CD4-positive, alpha-beta T cell treated with Interleukin-17A for 1 hour (primary cell): ENCODE measurements at places on chromosomes 5 and 9.

GRCh38 chr9:136965771-136966484 is 11.4 kb upstream of the PTGDS start:
- peak; percentile 78 for DNase-seq

DNA sequence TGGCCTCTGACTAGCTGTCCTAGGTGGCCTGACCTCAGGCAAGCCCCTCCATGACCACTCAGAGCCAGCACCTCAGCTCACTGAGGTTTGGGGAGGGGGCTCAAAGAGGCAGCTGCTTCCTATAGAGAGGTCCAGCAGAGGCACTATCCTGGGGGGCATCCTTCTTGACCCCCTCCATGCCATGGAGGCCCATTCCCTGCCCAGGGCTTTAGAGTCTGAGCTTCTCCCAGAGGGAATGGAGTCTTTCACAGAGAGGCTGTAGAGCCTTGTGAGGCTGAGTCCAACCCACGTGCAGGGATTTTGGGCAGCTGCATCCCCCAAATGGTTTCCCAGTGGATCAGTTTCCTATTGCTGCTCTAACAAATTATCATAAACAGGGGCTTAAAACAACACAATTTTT is 16.9 kb downstream of the IRF1 start:
- DNase-seq, result peak; percentile 22

DNA sequence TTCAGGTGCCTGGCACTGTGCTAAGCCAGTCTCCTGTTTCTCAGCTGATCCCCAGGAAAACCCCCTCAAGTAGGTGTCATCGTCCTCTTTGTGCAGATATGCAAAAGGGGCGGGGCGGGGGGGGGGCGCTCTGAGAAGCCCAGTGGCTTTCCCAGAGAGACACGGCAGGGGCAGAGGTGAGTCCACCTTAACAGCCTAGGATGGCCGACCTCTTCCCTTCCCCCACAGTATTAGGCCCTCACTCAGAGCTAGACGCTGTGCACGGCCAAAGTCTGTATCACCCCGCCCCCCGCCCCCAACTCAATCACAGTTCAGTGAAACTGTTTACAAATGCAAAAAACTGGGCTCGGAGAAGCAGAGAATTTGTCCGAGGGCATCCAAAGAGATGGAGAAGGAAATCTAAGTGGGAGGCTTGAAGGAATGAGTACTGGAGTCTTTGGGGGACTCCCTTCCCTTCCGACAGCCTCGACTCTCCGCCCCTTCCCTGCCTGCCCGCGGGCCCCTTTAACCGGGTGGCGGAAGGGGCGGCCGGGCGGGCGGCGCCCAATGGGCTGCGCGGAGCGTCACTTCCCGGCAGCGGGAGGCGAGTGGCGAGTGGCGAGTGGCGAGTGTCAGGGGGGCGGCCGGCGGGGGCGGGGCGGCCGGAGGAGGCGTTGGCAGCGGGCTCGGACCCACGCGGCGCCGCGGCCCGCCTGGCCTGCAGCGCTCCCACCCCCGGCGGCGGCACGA is at the start of gene ERGIC1:
Gene ERGIC1 (plus strand): TSS at position 566 of the 729 bp plus-strand sequence. CDS start 163 bp downstream, at position 729.
- DNase-seq, result peak; percentile 82

DNA sequence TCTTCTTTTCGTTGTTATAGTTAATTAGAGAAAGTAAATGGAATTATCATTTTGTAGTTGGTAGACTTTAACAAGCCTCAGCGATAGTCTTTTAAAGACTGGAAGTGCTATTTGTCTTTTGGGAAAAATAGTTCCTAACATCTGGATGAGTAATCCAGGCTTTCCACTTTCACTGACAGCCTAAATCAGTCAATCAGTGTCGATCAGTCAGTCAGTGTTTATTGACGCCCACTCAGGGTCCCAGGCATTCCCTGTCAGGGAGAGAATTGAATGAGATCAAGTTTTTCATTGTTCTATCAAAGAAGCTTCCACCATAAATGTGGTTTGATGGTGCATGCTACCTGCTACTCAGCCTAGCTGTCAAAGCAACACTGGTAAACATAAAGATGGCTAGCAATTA is 2.6 kb downstream of the ABL1 start:
- no peak for DNase-seq

GRCh38 chr5:92548346-92548745 is 1032.7 kb downstream of the NR2F1-AS1 start:
- DNase-seq, result no peak

- DNase-seq, result no peak
Measured at GRCh38 chr5:6117212-6117611, 261.1 kb downstream of the MED10 start.

DNA sequence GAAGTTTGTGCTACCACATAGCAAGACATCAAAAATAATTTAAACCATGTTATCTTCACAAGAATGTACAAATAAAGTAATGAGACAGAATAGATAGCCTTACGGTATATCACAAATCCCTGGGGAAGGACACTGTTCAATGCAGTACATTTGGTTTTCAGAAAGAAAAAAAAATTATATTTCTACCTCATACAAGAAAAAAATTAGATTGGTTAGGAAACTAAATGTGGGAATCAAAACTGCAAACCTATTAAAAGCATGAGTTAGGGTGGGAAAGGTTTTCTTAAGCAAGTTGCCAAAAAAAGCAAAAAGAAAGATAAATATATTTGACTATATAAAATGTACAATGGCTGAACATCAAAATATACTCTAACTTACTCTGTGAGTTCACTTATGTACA is 201.9 kb upstream of the NREP start:
- DNase-seq, result no peak

DNA sequence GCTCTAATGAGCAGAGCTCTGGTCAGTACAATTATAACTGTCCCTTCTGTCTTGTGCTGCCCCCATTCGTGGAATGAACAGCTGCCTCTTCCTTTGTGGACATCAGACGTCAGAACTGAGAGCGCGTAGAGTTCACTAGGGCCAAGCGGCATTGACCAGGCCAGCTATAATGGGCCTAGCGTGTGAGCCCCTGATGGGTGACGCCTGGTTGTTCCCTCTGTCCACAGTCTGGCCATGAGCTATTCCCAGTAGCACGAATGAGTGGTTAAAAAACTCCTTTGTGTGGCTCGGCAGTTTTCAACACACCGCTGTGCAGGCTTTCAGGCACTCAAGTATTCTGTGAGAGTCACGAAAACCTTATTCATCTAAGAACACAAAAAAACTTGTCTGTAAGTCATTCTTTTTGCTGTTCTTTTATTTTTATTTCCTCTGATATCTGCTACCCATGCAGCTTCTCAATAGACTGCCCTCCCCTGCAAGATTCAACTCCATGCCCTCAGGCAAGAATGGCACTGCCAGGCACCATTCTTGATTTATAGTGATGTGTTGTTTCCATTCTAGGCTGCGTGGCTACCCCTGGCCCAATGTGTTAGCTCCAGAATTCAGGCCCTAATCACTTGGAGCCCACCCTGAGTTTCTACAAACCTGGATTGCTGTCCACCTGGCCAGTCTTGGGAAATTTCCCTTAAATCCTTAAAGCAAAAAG is 52.5 kb downstream of the ANKDD1B start:
- no peak for DNase-seq

GRCh38 chr9:116939161-116939560 is 252.1 kb downstream of the TRIM32 start:
- DNase-seq, result no peak

GRCh38 chr5:123535648-123536047 is 23.7 kb downstream of the CSNK1G3 start:
- no peak for DNase-seq

- DNase-seq, result no peak
Measured at GRCh38 chr9:27227192-27227591, 69.8 kb downstream of the EQTN start.

DNA sequence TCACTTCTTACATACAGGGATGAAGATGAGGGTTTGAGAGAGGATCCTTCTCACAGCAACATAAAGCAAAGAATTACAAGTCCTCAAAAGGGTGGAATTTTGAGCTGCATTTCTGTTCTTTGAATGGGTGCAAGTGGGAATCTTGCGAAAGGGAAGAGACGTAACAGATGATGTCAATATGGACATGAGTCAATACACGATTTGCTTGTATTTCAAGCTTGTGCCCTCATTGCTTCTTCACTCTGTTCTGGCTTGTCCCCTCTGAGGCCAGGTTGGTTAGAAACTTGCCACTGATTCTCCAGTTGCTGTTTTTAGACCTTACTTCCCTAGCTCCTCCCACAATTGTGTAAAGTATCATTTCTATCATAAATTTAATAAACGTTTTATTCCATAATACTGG is 104.8 kb upstream of the CLINT1 start:
- DNase-seq, result no peak

- no peak for DNase-seq
Measured at GRCh38 chr5:30749971-30750370, 443.5 kb upstream of the CDH6 start.

DNA sequence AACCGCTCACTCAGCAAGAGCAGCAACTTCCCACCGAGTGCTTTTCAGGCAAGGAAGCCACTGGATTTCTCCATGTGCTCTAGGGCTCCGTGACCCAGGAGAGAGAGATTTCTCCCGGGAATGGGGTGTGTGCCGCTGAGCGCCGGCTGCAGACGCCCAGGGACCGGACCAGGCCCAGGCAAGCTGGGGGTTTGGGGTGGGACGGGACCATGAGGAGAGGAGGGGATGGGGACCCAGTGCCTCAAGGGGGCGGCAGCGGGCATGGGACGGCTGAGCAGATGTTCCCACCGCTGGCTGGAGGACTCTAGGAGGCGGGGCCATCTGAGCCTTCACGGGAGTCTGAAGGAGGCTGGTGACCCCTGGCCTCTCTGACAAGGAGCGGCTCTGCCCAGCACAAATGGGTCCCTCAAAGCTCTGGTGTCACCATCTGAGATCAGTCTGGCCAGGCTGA is 8.5 kb downstream of the LCN9 start:
- no peak for DNase-seq

- no peak for DNase-seq
Measured at GRCh38 chr9:33877727-33878489, 60.9 kb downstream of the UBE2R2 start.

GRCh38 chr5:150303070-150303615 is 438 bp upstream of the ARSI start:
- no peak for DNase-seq

GRCh38 chr5:7474821-7475403 is 79.0 kb downstream of the ADCY2 start:
- DNase-seq, result no peak

DNA sequence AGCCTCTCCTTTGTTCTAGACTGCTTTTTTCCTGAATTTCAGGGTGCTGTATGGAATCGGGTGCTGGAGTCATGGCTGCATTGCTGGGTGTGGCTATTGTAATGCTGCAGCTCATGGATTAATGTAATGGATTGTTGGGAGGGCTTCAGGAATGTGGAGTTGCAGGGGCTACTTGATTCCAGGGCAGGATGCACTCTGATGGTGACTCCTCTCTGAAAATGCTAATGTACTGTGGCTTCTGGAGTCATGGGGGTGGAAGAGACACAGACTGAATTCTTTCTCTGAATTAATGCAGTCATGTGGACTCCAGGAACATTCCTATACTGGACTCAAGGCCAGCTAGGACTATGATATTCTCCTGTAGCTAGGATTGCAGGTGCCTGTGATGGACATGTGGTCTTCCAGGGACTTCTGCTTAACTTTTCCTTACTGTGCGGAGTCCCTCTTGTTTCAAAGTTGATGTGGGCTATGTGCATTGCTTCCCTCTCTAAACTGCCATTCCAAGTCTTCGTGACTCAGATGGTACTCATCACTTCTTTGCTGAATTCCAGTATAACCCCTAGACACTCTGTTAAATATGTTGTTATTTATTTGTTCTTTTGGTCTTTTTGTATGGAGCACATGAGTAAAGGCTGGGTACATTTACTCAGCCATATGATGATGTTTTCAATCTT is 396.2 kb downstream of the KCTD16 start:
- DNase-seq, result no peak

DNA sequence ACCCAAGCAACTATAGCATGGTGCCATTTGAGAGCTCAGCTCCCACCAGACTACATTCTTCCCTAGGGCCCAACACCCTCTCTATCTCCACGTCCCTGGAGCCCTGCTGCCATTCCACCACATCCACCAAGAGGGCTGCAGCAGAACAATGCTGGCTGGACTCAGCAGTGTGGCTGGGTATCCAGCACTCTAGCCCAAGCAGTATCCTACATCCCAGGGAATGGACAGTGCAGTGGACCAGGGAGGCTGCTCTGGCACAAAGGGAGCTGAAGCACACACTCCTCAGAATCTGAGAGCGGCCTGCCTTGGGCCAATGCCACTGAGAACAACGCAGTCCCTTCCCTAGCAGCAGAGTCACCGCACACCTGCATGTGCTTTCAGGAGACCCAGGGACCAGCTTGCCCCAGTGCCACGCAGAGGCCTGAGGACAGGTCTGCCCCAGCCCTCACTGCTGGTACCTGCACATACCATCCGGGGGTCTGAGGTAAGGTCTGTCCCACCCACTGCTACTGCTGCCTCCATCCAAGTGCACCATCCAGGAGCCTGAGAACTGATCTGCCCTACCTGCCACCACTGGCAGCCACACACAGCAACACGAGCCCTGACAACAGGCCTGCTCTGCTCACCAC is 95.9 kb downstream of the ZDHHC21 start:
- no peak for DNase-seq

DNA sequence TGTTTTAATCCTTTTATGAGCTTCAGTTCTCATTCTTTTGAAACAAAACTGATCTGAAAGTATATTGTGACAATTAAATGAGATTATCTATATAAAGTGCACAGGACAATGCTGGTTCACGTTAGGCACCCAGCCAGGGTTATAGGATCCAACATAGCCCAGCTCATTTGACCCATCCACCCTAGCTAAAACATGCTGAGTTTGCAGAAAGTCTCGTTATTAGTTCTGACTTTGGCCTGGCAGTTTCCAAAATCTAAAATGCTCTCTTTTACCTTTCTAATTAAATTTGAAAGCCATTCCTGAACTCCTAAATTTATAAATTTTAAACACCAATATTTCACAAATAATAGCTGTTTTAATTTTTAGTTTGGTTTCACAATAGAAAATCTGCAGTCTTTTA is 131.9 kb upstream of the PTPRD start:
- no peak for DNase-seq

DNA sequence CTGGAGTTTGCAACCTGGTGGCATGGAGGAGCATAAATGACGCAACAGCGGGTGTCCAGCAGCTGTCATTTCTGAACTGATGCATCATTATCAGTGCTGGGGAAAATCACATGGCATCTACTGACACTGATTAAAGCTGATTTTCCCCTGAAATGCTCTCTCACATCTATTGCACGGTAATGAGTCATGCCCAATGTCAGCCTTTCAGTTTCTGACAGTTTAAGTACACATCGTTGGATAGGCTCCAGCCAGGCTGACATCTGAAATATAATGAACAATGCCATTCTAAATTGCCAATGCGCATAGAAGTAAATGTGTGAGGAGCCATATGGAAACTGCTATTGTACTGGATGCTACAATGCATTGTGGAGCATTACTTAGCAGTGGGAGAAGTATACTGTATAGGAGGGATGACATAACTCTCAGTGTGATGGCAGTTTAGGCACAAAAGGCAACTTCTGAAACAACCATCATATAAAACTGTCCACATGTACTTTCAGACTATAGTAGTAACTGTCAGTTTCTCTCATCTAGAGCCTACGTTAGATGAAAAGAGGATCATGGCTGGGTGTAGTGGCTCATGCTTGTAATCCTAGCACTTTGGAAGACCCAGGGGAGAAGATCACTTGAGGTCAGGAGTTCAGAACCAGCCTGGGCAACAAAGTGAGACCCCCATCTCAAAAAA is 389.3 kb upstream of the DMAC1 start:
- DNase-seq, result no peak
